ENCODE measurements at places on chromosomes 12 and 14.

- peak; percentile 84 for DNase-seq
These were observed at the start of gene UNC119B for GRCh38 chr12:120710031-120710804. TSS of gene UNC119B (plus strand) at chr12:120710458. CDS start at chr12:120710475, 17 bp downstream.

GRCh38 chr12:92794814-92795213 lies 92.0 kb downstream of the PLEKHG7 start:
- DNase-seq, result no peak

DNA sequence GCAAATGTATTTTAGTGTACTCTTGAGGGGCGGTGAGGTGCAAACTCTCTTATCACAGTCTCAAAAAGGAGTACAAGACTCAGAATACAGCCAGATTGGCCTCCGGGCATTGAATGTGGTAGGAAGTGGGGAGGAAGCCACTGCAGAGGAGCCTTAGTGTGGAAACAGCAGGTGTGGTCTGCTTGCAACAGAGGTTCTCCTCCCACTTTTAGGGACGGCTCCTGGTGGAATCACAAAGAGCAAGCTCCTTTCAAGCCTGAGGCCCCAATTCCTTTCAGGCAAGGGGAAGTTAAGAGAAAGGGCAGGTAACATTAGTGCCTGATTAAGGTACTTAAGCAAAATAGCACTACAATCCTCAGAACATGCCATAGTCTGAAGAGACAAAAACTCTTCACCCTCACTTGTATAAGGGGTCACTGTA lies 23.7 kb upstream of the SLC2A3 start:
- DNase-seq, result peak; percentile 60

GRCh38 chr14:72686832-72687231 lies 207.1 kb downstream of the DPF3 start:
- no peak for DNase-seq

DNA sequence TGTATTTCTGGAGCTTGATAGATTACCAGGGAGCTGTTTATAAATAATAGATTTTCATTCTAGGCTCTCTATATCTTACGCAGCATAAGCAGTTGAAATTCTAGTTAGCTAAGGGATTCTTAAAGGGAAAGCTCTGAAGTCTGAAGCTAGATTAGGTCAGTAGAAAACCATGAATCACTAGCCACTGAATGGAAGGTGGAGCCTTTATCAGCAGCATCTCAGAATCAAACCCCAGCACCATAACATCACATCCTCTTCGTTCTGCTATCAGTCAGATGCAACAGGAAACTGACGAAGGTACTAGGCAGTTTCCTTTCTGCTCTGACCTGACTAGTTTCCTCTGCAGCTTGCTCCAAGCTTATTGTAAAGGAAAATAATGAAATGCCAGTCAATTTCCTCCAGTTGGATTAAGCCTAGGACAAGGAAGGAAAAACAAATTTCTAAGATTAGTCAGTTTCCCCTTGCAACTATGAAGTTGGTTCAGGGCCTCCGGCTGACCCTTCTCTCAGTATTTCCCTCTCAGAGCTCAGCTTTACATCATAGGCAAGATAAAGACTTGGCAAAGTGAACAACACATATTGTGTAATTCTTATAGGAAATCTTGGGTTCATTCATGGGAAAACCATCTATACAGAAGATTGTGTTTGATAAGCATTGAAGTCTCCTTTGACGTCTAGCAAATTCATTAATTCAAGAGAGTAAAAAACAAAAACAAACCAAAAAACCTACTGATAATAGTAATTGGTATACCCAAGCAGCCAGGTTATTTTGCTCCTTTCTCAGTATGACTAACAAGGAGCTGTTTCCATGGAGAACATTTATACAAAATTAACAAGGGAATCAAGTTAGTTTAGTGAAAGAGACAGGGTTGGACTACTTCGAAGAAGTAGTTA lies 43.4 kb upstream of the CFAP54 start:
- DNase-seq, result peak; percentile 57

DNA sequence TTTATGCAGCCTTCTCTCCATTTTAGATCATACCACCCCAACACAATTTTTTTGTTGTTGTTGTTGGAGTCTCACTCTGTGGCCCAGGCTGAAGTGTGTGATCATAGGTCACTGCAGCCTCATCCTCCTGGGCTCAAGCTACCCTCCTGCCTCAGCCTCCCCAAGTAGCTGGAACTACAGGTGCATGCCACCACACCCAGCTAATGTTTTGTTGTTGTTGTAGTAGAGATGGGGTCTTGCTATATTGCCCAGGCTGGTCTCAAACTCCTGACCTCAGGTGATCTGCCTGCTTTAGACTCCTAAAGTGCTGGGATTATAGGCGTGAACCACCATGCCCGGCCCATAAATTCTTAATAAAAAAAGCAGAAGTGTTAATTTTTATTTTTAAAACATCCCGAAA lies 111.6 kb downstream of the PLXNC1 start:
- DNase-seq, result no peak

DNA sequence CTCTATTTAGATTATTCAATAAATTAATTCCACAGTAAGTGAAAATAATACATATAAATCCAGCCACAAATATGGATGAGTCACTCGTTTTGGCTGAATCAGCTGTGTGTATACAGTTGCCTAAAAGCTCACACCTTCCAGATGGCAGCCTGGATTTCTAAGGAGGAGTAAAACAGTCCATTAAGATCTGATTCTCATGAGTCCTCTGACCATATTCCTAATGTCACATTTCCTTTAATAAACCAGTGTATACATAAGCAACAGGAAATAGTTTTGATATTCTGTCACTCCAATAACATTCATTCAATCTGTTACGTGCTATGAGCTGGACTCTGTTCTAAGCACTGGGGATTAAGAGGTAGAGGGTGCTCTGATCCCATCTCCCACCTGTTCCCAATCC lies 21.8 kb downstream of the MDM1 start:
- no peak for DNase-seq

DNA sequence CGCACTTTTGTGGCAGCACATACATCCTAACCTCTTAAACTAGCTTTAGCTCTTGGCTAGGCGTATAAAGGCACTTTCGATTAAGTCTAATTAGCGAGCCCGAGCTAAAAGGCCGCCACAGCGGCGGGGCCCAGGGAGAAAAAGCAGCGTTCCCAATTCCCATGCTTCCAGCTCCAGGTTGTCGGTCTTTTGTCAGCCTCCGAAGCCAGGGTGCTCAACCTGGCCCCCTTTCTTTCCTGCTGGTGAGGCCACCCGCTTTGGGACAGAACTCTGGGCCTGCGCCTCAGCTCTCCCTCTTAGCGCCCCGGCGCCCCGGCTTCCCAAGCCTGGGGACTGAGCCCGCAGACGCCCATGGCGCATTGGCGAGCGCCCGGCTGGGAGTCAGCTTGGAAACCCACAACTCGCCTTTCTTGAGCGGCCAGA lies 33.3 kb upstream of the TBX5 start:
- no peak for DNase-seq

GRCh38 chr12:80837342-80837978 lies 100.3 kb downstream of the LIN7A start:
- no peak for DNase-seq

- DNase-seq, result no peak
These were observed 447.0 kb downstream of the DIO2 start for GRCh38 chr14:79764323-79764722.

All from CD4-positive, alpha-beta T cell treated with Interleukin-17A for 4 hours (primary cell).